ENCODE measurements at places on chromosomes 7 and 10. TPM values are rescaled to one million over a fixed set of nuclear protein-coding genes. Genes with fewer than 3 reads are reported as not detected.
A peak's percentile ranks its signal among the peaks of the same experiment; 100 is the strongest.

The LRRC17 gene
- 2.0 TPM for total RNA-seq

The ATOH7 gene
- not detected for total RNA-seq

The CXCL12 gene
- total RNA-seq = 158 TPM

GRCh38 chr10:13720699-13721098, 133.9 kb downstream of the PRPF18 start:
- no peak for DNase-seq

GRCh38 chr7:27605689-27606269, 56.9 kb downstream of the HIBADH start:
- peak; percentile 19 for DNase-seq

- DNase-seq = no peak
Observed at GRCh38 chr10:28632584-28632945, 44.8 kb upstream of the BAMBI start.

- DNase-seq = no peak
Observed at GRCh38 chr10:129861776-129862531, 102.1 kb downstream of the EBF3 start.

DNA sequence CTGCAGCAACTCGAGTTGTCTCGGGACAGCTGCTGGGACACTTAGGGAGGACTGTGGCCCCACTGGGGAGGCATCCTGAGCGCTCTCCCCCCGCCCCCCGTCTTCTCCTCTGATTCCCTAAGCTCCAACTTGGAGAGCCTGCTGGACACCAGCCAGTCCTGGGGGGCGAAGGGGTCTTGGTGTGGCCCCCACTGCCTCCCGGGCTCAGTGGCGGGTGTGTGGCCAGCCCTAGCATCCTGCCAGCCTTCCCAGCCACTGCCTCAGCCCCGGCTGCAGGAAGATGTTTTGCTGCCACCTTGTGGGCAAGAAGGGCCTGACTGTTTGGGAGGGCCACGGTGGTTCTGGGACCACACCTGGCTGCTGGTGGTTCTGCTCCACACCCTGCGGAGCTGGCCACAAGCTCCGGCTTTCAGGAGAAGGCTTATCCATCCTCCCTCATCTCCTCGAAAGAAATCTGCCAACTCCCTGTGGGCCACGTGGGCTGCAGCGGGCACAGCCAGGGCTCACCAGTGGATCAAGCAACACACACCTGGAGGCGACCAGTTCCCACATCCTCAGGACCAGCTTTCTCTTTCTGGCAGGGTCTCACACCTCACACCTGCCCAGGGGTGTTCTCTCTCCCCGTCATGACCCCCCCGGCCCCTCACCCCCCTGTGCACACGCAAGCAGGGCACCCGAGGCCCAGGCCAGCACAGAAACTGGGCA, 24.8 kb downstream of the AGAP3 start:
- DNase-seq = peak; percentile 83

DNA sequence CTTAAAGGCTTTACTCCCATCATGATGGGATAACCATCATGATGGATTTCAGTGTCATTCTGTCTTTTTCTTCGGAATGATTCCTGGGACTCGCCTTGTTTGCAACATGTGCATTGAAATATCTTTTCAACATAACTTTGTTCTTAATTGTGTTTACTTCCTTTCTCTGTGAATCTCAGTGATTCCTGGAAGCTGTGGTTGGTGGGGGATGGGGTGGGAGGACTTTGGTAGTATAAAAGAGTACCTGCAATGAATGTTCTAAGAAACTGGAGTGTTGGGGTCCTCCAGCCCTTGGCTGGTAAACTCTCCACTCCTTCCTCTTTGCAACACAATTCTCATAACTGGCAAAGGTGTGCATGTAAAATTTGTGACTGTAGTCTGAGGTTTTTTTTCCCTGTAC, 11.5 kb upstream of the SH2D4B start:
- no peak for DNase-seq

DNA sequence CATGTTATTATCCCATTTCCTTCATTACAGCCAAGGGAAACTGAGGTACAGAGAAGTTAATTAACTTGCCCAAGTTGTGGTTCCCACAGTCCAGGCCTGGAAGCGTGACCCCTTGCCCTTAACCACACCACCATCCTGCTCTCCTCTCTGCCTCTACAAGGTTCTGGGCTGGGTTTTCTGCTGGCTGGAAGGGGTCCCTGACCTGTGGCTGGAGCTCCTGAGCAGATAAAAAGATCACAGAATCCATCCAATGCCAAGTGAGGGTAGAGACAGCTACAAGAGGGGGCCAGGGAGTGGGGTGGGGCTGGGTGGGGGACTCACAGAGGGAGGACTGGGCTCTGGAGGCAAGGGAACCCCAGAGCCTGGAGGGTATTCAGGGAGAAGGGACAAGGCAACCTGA, 9.7 kb downstream of the ASB10 start:
- DNase-seq = no peak
